ENCODE measurements at places on chromosomes 1 and 21.

- no peak for DNase-seq
These were observed 41.0 kb upstream of the SCAF4 start for GRCh38 chr21:31772674-31773555.

GRCh38 chr1:181603735-181604410 lies 120.6 kb downstream of the CACNA1E start:
- no peak for DNase-seq

- no peak for DNase-seq
These were observed 208.7 kb downstream of the PTPRU start for GRCh38 chr1:29444782-29445729.

- no peak for DNase-seq
These were observed 24.3 kb downstream of the USP48 start for GRCh38 chr1:21758614-21759013.

DNA sequence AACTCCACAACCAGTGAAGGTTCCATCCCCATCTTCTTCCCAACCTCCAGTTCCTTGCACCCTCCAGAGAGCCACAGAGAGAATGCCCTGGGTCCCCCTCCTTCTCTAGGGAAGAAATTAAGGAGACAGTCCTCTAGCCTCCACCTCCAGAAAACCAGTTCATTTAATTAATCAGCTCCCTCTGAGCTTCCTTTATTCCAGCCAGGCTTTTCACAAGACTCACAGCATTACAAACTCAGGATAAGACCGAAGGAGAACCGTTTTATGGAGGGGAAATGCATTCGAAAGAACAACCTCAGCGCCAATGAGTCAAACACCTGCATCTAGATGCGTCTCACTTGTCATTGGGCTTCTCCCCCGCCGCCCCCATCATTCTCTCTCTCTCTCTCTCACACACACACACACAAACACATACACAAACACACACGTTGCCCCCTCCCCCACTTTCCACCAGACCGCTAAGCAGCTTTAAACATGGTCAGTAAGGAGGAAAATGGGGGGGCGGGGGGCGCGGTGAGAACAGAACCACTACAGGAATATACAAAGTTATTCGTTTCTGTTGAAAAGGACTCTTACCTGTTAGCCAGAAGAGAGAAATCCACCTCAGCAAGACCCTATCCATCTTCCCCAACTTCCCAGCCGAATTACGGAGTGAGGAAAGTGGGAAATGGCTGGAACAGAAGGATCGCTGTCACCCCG lies 544 bp downstream of the ILDR2 start:
- DNase-seq, result no peak

DNA sequence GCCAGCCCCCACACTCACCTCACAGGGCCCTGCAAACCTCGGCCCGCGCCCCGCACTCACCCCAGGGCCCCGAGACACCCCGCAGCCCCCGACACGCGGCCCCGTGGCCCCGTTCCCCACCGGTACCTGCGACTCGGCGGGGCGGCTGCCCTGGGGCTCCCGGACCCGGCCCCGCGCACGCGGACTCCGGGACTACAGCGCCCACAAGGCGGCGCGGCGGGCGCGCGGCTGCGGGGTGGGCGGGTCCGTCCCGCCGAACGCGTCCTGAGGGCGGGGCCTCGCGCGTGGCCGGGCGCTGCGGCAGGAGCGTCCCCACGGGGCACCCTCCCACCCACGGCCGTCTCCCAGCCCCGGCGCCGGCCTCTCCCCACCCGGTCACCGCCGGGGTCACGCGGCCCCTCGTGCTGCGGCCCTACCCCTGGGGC lies at the start of gene SLC19A1:
SLC19A1 (minus strand) TSS at position 199 of the 425 bp plus-strand sequence. CDS start 4,481 bp downstream, outside the sequence.
- no peak for DNase-seq

GRCh38 chr1:70891051-70891843 lies 156.4 kb downstream of the PTGER3 start:
- DNase-seq, result no peak
